ENCODE measurements at places on chromosomes 5 and 9.

GRCh38 chr9:22204240-22204639, 195.1 kb upstream of the CDKN2B start:
- no peak for DNase-seq

- no peak for DNase-seq
Observed at GRCh38 chr9:108645520-108645919, 210.3 kb downstream of the ACTL7B start.

GRCh38 chr9:112621018-112621655, 96.8 kb downstream of the INIP start:
- DNase-seq, result no peak

- no peak for DNase-seq
Observed at GRCh38 chr5:169697976-169698375, 60.9 kb downstream of the DOCK2 start.

DNA sequence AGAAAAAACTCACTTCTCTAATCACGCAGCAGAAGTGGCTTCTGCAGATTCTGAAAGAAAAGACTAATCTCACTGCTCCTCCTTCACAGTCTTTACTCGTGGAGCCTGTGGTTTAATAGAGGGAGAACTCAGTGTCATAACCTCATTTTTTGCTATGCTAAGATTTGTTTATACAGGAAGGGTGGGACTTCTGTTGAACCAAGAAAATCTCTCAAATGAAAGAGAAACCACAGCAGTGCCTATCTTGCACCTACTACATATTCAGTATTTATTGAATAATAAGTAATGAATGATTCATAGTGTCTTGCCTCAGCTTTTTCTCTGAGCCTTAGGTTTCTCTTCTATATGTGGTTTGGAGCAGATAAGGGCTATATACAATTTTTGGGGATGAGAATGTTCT, 136.1 kb upstream of the DMAC1 start:
- DNase-seq, result no peak

- DNase-seq, result no peak
Observed at GRCh38 chr5:140075371-140075770, 32.3 kb upstream of the NRG2 start.

DNA sequence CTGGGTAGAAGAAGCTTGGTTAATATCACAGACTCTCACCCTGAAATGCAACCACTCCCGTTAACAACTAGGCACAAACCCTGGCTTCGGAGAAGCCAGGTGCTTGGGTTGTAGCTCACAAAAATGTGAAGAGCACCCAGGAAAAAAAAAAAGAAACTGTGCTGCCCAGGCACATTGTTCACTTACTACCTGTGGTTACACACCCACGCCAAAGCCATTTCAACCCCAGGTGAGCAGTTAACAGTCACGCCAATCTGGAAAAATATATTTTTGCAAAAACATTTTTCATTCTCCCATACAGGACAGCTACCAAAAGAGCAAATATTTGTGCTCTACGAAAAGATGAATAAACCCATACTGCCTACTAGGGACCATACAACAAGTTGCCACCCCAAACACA, 49.2 kb downstream of the SIL1 start:
- DNase-seq, result no peak

- DNase-seq, result no peak
Observed at GRCh38 chr9:97573482-97574073, 59.6 kb downstream of the TSTD2 start.

GRCh38 chr9:91532325-91532724, 108.7 kb upstream of the NFIL3 start:
- no peak for DNase-seq

- no peak for DNase-seq
Observed at GRCh38 chr5:139495638-139496435, 13.3 kb upstream of the STING1 start.

DNA sequence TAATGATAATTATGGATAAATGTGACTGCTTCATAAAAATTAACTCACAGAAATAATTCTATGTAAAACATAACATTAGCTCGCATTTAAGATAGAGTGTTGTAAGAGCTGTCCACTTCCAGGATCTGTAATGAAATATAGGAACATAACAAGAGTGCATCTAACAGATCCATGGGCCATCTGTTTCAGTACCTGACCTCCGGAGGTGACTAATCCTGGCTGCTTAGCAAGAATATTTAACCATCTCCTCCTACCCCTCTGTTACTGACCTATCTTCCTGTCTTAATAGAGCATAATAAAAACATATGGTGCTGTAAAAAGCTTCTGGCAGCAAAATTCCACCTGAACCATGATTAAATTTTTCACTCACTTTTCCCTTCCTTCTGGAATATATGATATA, 7.1 kb downstream of the PLCXD3 start:
- no peak for DNase-seq

DNA sequence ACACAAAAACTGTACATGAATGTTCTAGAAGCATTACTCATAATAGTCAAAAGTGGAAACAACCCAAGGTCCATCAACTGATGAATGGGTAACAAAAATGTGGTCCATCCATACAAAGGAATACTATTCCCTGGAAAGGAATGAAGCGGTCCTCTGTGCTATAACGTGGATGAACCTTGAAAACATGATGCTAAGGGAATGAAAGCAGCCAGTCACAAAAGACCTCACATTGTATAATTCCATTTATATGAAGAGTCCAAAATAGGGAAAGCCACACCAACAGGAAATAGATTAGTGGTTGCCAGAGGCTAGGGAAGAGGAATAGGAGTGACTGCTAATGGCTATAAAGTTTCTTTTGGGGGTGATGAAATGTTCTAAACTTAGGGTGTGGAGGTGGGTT, 22.7 kb upstream of the BARHL1 start:
- no peak for DNase-seq

GRCh38 chr9:34862043-34862442, 96.0 kb upstream of the PHF24 start:
- DNase-seq, result no peak

DNA sequence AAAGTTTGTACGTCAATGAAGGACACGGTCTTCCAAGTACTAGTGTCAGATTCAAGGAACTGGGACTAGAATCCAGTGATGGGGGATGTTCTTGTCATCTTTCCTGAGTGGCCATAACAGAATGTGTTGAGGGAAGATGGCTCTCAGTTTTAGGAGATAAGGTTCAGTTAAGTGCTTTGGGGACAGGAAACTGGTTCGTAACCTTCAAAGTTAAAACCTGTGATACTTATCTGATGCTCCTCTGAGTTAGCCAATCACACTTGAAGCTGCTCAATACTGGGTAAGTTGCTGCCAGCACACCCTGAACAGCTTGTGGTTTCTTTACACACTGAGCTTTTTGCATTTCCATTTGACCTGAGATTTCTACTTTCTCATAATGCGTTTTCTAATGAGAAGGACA, 64.4 kb downstream of the PIK3R1 start:
- DNase-seq, result no peak

- no peak for DNase-seq
Observed at GRCh38 chr5:150616024-150616470, 24.4 kb upstream of the SYNPO start.

DNA sequence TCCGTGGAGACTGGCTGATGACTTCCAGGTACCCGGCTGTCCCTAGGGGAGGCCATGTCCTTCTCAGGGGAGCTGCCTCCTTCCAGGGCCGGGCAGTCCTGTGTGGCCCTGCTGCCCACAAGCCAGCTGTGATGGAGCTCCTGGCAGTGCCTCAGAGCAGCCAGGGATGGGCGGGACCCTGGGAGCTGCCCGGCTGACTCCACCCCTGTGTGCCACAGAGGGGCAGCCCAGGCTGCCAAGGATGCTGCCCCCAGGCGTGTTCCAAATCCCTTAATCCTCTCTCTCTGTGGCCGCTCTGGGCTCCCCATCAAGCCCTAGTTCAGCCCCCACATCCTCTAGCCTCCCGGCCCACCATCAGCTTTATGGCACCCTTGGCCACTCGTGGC, 7.0 kb upstream of the SCGB3A1 start:
- no peak for DNase-seq

GRCh38 chr9:131436865-131437271, 43.0 kb downstream of the PRRC2B start:
- DNase-seq, result no peak

DNA sequence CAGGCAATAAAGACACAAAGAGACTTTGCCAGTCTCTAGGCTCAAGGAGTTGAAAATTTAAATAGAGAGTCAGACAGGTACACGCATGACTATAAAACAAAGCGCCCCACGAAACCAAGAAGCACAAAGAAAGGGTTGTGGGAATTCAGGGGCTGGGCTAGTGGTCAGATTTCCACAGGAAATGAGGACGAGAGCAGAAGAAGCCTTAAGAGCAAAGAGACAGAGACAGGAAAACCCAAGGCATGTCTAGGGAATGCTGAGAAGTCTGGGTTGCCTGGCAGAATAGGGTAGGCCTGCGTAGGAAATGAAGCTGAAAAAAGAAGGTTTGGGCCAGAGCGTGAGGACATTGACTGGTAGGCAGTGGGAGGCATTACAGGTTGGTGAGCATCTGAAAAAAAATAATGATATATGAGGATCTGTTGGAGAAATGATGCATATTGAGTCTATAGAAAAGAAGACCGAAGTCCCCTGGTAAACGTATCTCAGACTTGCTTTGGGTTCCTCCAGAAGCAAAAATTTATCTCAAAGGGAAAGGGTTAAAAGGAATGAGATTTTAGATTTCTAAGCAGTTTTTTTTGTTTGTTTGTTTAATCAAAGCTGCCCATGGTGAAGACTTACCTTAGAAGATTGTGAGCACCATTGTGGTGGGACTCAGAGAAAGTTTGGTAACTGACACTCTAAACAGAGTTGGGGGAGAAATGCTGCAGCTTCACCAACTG, 51.8 kb downstream of the SLC1A3 start:
- no peak for DNase-seq

DNA sequence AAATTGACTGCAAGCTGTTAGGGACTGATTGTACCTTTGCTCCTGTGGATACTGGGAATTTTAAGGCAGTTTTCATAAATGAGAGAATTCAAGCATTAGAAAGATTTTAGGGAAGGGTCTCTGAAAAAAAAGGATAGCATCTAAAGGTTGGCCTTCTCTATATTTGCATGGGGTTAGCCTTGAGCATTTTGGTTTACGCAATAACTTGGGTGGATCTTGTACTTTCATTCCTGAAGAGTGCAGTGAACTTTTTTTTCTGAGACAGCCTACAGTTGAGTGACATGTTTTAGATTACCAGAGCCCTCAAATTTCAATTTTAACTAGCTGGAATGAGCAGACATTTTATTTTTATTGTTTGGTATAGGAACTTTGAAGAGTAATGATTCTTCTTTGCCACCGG, 91.6 kb upstream of the NR3C1 start:
- DNase-seq, result no peak

- DNase-seq, result no peak
Observed at GRCh38 chr5:83764101-83764500, 43.4 kb upstream of the HAPLN1 start.

DNA sequence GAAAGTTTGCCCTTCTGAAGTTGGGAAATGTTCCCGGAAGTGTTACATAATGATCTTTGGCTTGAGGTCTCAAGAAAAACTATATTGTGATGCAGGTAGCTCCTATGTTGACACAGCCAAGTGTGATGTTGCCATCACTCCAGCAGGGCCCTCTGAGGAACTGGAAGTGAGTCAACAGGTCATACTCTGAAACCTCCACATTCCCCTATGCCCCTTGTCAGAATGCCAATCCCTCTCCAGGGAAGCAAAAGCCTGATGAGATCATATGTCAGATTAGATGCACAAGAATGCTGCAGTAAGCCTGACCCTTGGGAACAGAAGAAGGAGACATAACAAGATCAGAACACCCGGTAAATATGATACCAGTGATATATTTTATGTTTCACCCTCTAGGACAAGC, 66.8 kb upstream of the ITGA2 start:
- DNase-seq, result no peak

DNA sequence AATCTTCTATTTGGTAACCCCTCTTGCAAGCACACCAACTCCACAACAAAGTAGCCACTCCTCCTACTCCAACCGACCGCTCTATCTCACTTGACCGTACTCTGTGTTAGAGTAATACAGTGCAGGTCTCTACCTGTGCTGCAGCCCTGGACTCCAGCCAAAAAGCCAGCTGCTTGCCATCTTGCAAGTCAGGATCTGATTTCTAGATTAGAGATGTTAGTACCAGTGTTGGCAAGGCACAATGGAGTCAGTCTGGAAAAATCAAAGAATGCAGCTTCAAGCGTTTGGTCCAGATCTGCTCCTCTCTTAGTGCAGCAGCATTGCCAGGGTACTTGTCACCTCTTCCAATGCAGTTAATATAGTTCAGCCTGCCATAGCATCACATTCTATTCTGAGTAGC, 477.6 kb downstream of the ZSWIM6 start:
- DNase-seq, result no peak

GRCh38 chr5:74067748-74068541, 441.9 kb downstream of the ARHGEF28 start:
- no peak for DNase-seq

- no peak for DNase-seq
Observed at GRCh38 chr9:91162784-91163443, 198.8 kb downstream of the AUH start.

GRCh38 chr9:112050544-112051475, 124.3 kb downstream of the SUSD1 start:
- DNase-seq, result no peak

- DNase-seq, result no peak
Observed at GRCh38 chr9:89658931-89659330, 54.1 kb downstream of the GADD45G start.

DNA sequence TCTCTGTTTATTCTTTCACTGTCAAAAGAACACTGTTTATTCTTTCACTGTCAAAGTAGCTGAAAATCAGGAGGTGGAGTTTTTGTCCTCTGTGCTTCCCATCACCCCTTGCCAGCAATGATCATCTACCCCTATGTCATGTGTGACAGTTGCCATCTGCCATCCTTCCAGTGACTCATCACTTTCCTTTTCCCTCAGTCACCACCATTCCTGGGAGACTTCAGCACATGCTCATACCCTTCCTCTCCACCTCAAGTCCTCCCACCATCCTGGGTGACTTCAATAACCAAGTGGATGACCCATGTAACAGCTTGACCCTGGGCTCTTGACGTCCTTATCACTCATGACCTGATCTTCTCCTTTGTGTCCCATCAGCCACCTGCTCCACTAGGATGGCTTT, 43.3 kb upstream of the RASEF start:
- DNase-seq, result no peak

DNA sequence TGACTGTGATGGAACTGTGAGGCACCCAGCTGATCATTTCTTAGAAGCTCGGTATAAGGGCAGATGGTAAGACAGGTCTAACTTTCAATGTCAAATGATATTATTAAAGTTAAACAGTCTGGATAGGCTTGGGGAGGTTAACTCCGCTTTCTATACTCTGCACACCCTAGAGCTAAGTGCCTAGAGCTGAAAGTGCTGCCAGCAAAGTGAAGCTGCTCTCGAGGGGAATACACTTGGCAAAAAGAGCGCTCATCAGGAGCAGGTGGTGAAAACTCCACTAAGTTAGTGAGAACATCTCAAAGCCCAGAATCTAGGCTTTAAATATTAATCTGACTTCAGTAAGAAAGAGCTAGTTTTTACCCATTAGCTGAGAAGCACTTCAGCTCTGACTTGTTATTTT, 349.6 kb upstream of the SLC30A5 start:
- no peak for DNase-seq

- no peak for DNase-seq
Observed at GRCh38 chr5:154199263-154199662, 8.7 kb downstream of the GALNT10 start.
